SJCRH30 (cell line): ENCODE measurements at places on chromosomes 2 and 18. TPM values are rescaled to one million over a fixed set of nuclear protein-coding genes. Genes with fewer than 3 reads are reported as not detected.
A peak's percentile ranks its signal among the peaks of the same experiment; 100 is the strongest.

DNA sequence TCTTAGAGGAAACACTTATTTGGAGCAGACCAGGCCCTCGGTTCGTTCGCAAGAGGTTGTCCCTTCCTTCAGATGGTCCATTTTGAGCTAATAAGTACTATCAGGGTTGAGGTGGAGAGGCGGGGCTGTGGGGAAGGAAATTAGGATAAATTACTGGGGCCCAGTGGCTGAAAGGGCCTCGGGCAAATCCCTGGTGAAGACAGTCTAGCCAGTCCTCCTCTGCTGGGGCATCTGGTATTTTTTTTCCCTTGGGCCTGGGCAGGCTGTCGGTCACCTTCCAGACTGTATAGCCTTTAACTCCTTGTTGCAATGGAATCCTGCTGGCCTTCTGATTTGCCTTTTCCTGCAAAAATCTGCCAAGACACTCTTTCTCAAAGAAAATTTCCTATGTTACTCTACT lies 1.7 kb upstream of the MYO3B start:
- no peaks in the 10 kb centered on the region for H3K27me3 ChIP-seq
- H3K36me3 ChIP-seq, result no peaks in the 10 kb centered on the region
- no peaks in the 10 kb centered on the region for H3K4me1 ChIP-seq
- DNase-seq, result no peak

DNA sequence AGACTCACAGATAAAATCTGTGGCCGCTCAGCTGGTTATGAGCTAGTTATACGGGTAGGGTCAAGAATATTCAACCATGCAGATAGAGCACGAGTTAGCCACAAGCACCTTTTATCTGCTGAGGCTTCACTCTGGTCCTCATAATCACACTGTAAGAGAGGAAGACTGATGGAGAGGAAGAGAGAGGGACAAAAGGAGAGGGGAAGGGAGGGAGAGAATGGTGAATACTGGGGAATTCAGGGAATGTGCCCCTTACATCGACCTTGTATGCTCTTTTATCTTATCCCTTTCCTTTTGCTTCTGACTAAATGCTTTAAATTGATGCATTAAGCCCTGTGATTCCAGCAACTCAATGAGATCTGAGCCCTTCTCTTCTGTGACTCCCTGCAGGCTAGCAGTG lies 333.1 kb downstream of the DSEL start:
- H3K27me3 ChIP-seq, result no peaks in the 10 kb centered on the region
- H3K4me3 ChIP-seq, result no peak overlapping the region
- H3K4me1 ChIP-seq, result no peaks in the 10 kb centered on the region
- H3K36me3 ChIP-seq, result no peaks in the 10 kb centered on the region
- no peak for DNase-seq
- H3K27ac ChIP-seq, result no peak overlapping the region

DNA sequence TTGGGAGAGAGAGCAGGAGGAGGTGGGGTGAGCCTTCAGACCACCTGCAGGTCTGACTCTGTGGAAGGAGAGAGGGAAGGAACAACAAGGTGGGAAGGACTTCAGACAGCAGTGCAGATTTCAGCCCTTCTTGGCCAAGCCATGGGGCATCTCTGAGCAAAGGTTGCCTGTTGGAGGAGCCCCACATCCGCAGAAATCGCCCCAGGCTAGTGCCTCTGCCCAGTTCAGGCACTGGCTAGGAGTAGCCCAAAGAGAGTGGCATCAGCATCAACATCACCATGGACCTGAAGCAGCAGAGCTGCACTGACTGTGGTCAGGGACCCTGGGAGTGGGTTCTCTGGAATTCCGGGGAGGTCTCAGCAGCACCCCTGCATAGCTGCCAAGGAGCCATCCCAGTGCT lies 10.2 kb downstream of the GPR55 start:
- no peaks in the 10 kb centered on the region for H3K36me3 ChIP-seq
- no peak for DNase-seq
- peaks cover 36% of the 10 kb centered on the region for H3K27me3 ChIP-seq
- no peak overlapping the region for H3K4me3 ChIP-seq
- H3K27ac ChIP-seq, result no peak overlapping the region

GRCh38 chr2:47334356-47335136 lies 68.4 kb upstream of the MSH2 start:
- no peak overlapping the region for H3K4me3 ChIP-seq
- H3K27me3 ChIP-seq, result no peaks in the 10 kb centered on the region
- H3K4me1 ChIP-seq, result no peaks in the 10 kb centered on the region
- no peak overlapping the region for H3K27ac ChIP-seq
- H3K36me3 ChIP-seq, result no peaks in the 10 kb centered on the region

DNA sequence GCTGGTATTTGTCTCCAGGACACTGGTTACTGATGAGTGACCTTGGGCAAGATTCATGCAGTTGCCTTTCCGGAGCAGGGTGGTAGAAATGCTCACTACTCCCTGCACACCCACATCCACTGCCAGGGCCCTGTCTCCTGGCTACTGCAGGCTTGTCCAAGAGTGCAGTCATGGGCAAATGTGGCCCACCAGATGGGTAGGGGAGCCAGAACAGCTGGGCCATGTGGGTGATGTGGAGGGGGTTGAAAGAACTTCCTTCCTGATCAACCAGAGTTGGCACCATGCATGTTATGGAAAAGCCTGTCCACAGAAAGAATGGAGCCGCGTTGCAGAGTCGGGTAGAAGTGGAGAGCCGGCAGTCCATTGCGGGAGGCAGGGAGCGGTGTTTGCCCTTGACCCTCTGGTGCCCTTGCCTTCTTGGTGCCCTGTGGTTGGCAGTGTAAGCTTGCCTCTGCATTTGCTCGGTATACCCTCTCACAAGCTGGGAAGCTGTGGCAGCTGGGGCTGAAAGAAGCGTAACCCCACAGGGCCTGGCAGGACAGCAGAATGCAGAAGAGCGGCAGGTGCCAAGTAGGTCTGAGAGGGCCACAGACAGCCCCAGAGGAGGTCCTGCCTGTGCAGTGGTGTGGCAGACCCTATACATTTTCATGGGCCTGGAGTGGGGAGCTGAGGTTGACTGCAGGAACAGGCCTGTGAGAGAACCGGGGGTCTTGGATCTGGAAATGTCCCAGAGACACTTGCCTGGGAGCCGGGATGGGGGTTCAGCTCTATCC lies 253.2 kb downstream of the TFCP2L1 start:
- no peak overlapping the region for H3K27ac ChIP-seq
- DNase-seq, result no peak

DNA sequence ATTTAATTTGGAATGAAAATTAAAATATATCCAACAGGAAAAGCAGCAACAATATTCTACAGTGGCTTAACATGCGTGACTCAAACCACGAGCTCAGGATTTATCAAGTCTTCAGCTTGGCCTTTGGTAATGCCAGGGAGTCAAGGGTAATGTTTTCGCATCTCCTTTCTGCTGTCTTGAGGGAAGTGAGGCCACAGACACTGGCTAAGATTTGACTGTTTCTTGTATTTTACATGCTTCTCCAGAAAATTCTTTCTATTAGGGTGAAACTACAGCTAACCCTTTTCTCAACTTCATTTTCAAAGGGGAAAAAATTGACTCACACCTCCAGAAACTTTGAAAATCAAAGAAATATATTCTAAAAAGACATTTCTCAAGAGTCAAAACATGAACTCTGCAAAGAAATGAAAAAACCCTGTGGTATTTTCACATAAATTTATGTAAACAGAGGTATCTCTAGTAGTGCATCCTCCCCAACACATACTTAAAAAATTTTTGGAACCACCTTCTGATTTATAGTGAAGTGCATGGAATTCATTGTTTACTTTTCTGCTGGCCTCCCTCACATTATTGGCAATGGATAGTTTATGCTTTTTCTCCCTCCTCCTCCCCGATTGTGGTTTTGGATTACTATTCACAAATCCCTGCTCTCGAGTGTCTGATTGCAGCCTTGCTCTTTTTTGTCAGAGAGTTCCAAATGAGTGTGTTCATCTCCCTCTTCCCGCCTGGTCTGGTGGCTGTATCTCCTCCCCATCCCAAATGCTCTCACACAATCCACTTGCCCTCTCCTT lies 48.7 kb downstream of the DPP4 start:
- H3K27me3 ChIP-seq, result no peaks in the 10 kb centered on the region
- peak; percentile 27 for DNase-seq
- H3K4me1 ChIP-seq, result peaks cover 3% of the 10 kb centered on the region; the same call in 1 of the 2 replicates
- no peak overlapping the region for H3K27ac ChIP-seq
- no peak overlapping the region for H3K4me3 ChIP-seq

- no peak overlapping the region for H3K27ac ChIP-seq
- no peaks in the 10 kb centered on the region; the same call in 1 of the 2 replicates for H3K27me3 ChIP-seq
- no peaks in the 10 kb centered on the region for H3K36me3 ChIP-seq
Observed at GRCh38 chr2:64839844-64840243, 149.4 kb upstream of the SLC1A4 start.

DNA sequence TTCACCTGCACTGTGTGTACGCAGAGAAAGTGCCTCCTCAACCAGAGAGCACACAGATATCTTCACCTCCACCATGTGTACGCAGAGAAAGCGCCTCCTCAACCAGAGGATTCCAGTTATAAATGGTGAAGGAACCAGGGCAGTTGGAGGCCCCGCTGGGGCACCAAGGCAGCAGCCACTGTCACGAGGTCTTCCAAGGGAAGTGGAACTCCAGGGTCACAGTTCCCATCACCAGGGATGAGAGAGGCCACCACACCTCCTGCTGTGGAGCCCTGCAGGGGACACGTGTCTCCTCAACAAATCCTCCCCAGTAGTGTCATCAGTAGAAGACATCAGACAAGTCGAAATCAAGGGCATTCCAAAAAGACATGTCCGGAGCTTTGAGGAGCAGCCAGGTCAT lies 28.2 kb upstream of the NFATC1 start:
- peaks cover 2% of the 10 kb centered on the region for H3K4me1 ChIP-seq
- no peak overlapping the region for H3K4me3 ChIP-seq
- DNase-seq, result no peak
- H3K27me3 ChIP-seq, result no peaks in the 10 kb centered on the region

The FOXI3 gene
- not detected in 2 replicates for total RNA-seq

GRCh38 chr2:217466104-217466503 lies 536.7 kb downstream of the TNS1 start:
- no peak overlapping the region for H3K4me3 ChIP-seq
- no peak for DNase-seq
- H3K27ac ChIP-seq, result no peak overlapping the region
- no peaks in the 10 kb centered on the region for H3K27me3 ChIP-seq

- H3K4me3 ChIP-seq, result no peak overlapping the region
- peak; percentile 33 for DNase-seq
- no peaks in the 10 kb centered on the region for H3K4me1 ChIP-seq
- no peak overlapping the region for H3K27ac ChIP-seq
Observed at GRCh38 chr2:126963390-126963789, 64.7 kb downstream of the TEX51 start.

DNA sequence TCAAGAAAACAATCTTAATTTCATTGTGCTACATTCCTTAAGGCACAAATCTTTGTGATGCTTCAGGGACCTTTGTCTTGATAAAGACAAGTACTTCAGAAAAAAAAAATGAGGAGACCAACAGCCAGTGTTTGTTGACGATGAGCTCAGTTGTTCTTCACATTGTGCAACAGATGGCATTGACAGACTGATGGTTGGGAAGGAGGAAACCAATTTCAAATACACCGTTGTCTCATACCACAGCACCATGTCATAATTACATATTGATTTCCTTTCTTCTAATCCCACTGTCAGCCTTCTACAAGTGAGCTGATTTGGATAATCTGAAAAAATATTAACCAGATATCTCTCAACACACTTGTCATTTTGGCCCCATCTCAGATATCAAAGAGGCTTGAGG lies 53.7 kb upstream of the GRB14 start:
- no peak overlapping the region for H3K4me3 ChIP-seq
- no peaks in the 10 kb centered on the region for H3K4me1 ChIP-seq
- DNase-seq, result no peak

DNA sequence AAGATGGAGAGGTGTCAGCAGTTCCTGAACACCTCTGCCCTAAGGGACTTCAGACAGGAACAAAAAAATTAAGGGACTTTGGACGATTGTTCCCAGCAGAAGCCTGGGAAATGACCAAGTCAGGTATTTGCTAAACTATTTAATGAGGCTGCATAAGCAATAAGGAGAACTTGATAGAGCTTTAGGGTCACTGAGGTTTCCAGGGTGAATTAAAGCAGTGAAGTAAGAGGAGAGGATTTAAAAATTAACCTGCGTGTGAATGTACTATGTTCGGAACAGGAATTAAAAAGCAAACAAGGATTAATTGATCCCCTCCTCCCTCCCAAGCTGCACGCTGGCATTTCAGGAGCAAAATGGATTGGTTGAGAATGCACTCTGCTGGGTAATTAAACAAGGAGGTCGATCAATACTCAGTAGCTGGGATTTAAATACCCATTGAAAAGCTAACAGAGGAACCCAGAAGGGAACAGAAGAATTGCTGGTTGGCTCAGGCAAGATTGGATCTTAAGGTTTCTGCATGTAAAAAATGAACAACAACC lies 157.2 kb downstream of the RNF152 start:
- no peaks in the 10 kb centered on the region for H3K36me3 ChIP-seq
- H3K27me3 ChIP-seq, result no peaks in the 10 kb centered on the region
- DNase-seq, result no peak
- no peaks in the 10 kb centered on the region for H3K4me1 ChIP-seq
- no peak overlapping the region for H3K27ac ChIP-seq

DNA sequence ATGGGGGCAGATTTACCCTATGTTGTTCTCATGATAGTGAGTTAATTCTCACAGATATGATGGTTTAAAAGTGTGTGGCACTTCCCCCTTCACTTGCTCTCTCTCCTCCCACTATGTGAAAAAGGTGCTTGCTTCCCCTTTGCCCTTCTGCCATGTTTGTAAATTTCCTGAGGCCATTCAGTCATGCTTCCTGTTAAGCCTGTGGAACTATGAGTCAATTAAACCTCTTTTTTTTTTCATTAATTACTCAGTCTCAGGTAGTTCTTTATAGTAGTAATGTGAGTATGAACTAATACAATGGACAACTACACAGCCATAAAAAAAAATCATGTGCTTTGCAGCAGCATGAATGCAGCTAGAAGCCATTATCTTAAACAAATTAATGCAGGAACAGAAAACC lies 118.5 kb downstream of the CALCRL start:
- no peaks in the 10 kb centered on the region for H3K4me1 ChIP-seq
- no peak overlapping the region for H3K4me3 ChIP-seq
- DNase-seq, result no peak
- H3K36me3 ChIP-seq, result no peaks in the 10 kb centered on the region
- no peak overlapping the region for H3K27ac ChIP-seq
- no peaks in the 10 kb centered on the region for H3K27me3 ChIP-seq

DNA sequence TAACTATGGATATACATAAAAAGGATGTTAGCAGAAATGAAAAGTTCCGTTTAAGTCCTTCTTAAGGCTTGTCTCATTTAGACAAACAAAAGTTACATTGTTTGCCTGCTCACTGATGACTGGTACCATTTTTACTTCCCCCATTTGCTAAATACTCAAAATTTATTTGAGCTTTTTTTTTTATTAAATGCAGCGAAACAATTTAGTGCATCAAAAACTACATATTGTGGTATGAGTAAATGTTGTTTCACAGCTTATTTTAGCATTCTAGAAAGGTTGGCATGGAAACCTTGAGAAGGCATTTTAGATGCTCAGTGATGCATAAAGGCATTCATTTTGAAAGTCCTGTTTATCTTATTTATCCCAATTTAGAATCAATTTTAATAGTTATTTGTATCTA lies 100.0 kb downstream of the MAP2 start:
- no peaks in the 10 kb centered on the region for H3K27me3 ChIP-seq
- no peak overlapping the region for H3K4me3 ChIP-seq
- DNase-seq, result no peak
- H3K36me3 ChIP-seq, result no peaks in the 10 kb centered on the region
- no peak overlapping the region for H3K27ac ChIP-seq
- peaks cover 24% of the 10 kb centered on the region for H3K4me1 ChIP-seq

- no peaks in the 10 kb centered on the region for H3K4me1 ChIP-seq
- no peaks in the 10 kb centered on the region for H3K27me3 ChIP-seq
- H3K4me3 ChIP-seq, result no peak overlapping the region
- H3K36me3 ChIP-seq, result no peaks in the 10 kb centered on the region
Observed at GRCh38 chr18:76314015-76314414, 181.0 kb downstream of the ZNF516 start.

GRCh38 chr18:3059272-3059671 lies 46.3 kb upstream of the LPIN2 start:
- no peaks in the 10 kb centered on the region for H3K36me3 ChIP-seq
- H3K4me1 ChIP-seq, result no peaks in the 10 kb centered on the region; the same call in 1 of the 2 replicates
- H3K4me3 ChIP-seq, result no peak overlapping the region
- DNase-seq, result no peak
- H3K27ac ChIP-seq, result no peak overlapping the region
